ENCODE measurements at places on chromosomes 12 and 14. TPM values are rescaled to one million over a fixed set of nuclear protein-coding genes. Genes with fewer than 3 reads are reported as not detected.

GRCh38 chr14:35247777-35248475 is 44.3 kb upstream of the PSMA6 start:
- no peaks in the 10 kb centered on the region for H3K27me3 ChIP-seq
- no peak overlapping the region for H3K4me3 ChIP-seq
- H3K36me3 ChIP-seq: no peaks in the 10 kb centered on the region
- H3K27ac ChIP-seq: no peak overlapping the region
- no peak for DNase-seq

GSC gene
- total RNA-seq: not detected

GRCh38 chr12:8577879-8578278 is 34.8 kb downstream of the AICDA start:
- H3K27me3 ChIP-seq: no peaks in the 10 kb centered on the region
- DNase-seq: no peak
- no peaks in the 10 kb centered on the region for H3K36me3 ChIP-seq
- H3K27ac ChIP-seq: no peak overlapping the region

GRCh38 chr12:56361487-56362129 is 1.0 kb downstream of the APOF start:
- no peak overlapping the region for H3K4me3 ChIP-seq
- H3K27me3 ChIP-seq: no peaks in the 10 kb centered on the region
- no peak for DNase-seq
- H3K4me1 ChIP-seq: peaks cover 29% of the 10 kb centered on the region

DNA sequence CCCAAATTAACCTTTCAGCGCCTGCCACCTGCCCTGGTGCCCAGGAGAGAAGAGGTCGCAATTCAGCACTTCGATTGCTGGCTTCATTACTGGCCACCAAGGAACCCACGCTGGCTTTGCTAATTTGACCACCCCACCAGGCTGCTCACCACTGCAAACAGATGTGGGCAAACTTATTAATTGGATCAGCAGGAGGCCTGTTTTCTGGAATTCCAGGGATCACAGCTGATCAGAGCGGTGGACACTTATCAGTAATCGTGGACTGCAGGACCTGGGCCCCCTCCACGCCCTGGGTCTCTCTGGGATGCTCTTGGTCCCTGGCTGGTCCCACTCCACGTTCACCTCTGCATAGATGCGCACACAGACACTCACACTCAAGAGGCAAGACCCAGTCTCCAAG is 27.8 kb downstream of the BEGAIN start:
- H3K36me3 ChIP-seq: no peaks in the 10 kb centered on the region
- no peak for DNase-seq
- no peak overlapping the region for H3K27ac ChIP-seq
- no peak overlapping the region for H3K4me3 ChIP-seq

AQP6 gene
- not detected for total RNA-seq

- no peak for DNase-seq
- H3K4me1 ChIP-seq: no peaks in the 10 kb centered on the region
- H3K36me3 ChIP-seq: no peaks in the 10 kb centered on the region
- H3K4me3 ChIP-seq: no peak overlapping the region
- no peak overlapping the region for H3K27ac ChIP-seq
- no peaks in the 10 kb centered on the region for H3K27me3 ChIP-seq
Observed at GRCh38 chr14:61954306-61954705, 192.1 kb downstream of the SNAPC1 start.

DNA sequence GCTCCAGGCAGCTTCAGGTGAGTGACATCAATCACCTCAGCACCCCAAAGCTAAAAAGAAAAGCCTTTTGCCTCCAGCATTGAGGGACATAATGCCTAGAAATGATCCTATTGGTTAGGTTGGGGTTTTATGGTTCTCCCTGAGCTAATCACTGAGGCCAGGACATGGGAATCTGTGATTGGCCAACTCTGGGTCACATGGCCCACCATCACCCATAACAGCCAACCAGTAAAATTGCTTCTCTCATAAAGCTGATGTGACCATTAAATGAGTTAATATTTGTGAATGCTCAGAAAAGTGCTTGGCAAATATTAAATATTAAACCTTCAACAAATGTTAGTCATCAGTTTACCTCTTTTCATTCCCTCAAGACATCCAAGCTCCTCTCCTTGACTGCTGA is 60.2 kb downstream of the TBX3 start:
- H3K27me3 ChIP-seq: no peaks in the 10 kb centered on the region
- H3K27ac ChIP-seq: no peak overlapping the region
- H3K36me3 ChIP-seq: no peaks in the 10 kb centered on the region
- no peaks in the 10 kb centered on the region for H3K4me1 ChIP-seq
- no peak for DNase-seq
- H3K4me3 ChIP-seq: no peak overlapping the region

GRCh38 chr14:97777622-97778355 is 980.6 kb downstream of the VRK1 start:
- no peak overlapping the region for H3K4me3 ChIP-seq
- peaks cover 13% of the 10 kb centered on the region for H3K4me1 ChIP-seq
- no peaks in the 10 kb centered on the region for H3K27me3 ChIP-seq
- DNase-seq: no peak
- H3K36me3 ChIP-seq: no peaks in the 10 kb centered on the region
- no peak overlapping the region for H3K27ac ChIP-seq

DNA sequence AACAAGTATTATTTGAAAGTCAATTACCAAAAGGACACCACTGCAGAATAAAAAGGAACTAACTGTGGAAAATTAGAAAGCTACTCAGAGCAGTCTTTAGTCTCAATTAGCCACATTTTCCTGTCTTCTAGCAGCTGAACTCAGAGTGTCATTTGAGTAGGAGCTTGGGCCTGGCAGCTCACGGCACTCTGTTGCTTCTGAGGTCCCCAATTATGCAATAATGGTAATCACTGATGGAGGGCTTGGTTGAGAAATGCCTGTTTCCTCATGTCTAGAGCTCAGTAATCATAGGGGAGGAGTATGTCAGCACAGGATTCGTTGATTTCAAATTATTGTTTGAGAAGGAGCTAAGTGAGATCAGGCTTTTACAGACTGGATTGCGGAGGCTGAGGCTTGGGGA is 108.6 kb downstream of the VRK1 start:
- no peak for DNase-seq
- H3K36me3 ChIP-seq: no peaks in the 10 kb centered on the region
- H3K4me3 ChIP-seq: no peak overlapping the region

TUBA1A gene
- total RNA-seq: 97.5 TPM

- peaks cover 26% of the 10 kb centered on the region for H3K4me1 ChIP-seq
- no peaks in the 10 kb centered on the region for H3K36me3 ChIP-seq
- H3K27ac ChIP-seq: no peak overlapping the region
- no peak for DNase-seq
Observed at GRCh38 chr14:105471297-105471821, 3.3 kb upstream of the CRIP2 start.

GPR84 gene
- 0.36 TPM for total RNA-seq

NAV3 gene
- not detected for total RNA-seq

Measured in CD4-positive, alpha-beta memory T cell (primary cell).